ENCODE measurements at places on chromosomes 4 and X. TPM values are rescaled to one million over a fixed set of nuclear protein-coding genes. Genes with fewer than 3 reads are reported as not detected.

DNA sequence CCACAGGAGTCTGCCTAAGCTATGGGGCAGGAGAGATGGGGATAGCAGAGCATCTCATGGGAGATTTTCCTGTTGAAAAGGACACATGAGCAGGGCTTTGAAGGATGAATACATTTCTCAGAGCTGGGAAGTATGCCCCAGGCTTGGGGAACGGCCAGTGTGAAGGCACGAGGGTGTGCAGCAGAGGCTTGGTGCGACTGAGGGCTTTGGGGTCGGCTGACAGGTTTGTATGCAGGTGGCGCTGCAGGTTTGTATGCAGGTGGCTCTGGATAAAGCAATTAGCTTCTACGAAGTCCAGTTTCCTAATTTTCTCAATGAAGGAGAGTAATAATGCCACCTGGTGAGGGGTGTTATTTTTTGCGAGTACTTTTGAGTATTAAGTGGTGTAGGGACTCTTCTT is 6.8 kb upstream of the KIAA0232 start:
- no peak for DNase-seq

- no peak for DNase-seq
These were observed 1818.5 kb upstream of the ADGRL3 start for GRCh38 chr4:59381591-59381990.

P2RY10 gene
- total RNA-seq, result not detected

MAMLD1 gene
- total RNA-seq, result 0.68 TPM

CENPVL3 gene
- total RNA-seq, result 1.8 TPM

Data from endodermal cell (in vitro differentiated cells).